SW 1271 (cell line): ENCODE measurements at places on chromosomes 7 and 10.
A peak's percentile ranks its signal among the peaks of the same experiment; 100 is the strongest.

- no peak for DNase-seq
These were observed 180.5 kb downstream of the ZNF365 start for GRCh38 chr10:62554632-62555199.

- DNase-seq: no peak
These were observed 38.2 kb downstream of the AVL9 start for GRCh38 chr7:32533276-32534029.

DNA sequence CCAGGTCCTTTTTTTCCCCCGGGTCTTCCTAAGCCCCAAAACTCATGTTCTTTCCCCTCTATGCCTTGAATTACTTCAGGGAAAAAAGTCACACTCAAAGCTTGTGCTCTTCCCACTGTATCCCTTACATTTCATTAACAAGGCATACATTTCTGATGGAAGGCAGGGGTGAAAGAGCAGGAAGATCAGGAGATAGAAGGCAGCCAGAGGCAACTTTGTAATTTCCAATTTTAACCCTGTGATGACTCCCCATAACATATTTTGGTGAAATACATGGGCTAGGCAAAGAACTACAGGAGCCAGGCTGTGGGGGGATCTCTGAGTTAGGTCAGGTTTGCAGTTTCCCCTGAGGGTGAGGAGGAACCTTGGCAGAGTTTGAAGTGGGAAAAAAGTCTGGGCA is 635.0 kb downstream of the LRMDA start:
- no peak for DNase-seq

- DNase-seq: no peak
These were observed 125.9 kb downstream of the GRK5 start for GRCh38 chr10:119333146-119333792.

DNA sequence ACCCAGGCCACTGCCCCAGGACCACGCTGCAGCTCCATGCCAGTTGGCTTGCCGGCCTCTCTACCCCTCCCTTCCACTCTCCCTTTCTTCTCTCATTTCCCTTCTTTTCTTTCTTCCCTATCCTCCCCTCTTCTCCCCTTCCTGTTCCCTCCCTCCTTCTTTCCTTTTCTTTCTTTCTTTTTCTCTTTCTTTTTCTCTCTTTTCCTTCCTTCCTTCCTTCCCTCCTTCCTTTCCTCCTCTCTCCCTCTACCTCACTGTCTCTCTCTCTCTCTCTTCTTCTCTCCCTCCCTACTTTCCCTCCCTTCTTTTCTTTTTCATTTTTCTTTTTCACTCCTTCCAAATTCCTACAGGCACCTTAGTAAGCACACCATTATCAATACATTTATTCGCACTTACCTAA is 30.3 kb upstream of the R3HCC1L start:
- DNase-seq: no peak

GRCh38 chr7:70116867-70117266 is 518.6 kb downstream of the AUTS2 start:
- DNase-seq: no peak

GRCh38 chr10:48194830-48195229 is 79.7 kb downstream of the FRMPD2 start:
- DNase-seq: no peak

DNA sequence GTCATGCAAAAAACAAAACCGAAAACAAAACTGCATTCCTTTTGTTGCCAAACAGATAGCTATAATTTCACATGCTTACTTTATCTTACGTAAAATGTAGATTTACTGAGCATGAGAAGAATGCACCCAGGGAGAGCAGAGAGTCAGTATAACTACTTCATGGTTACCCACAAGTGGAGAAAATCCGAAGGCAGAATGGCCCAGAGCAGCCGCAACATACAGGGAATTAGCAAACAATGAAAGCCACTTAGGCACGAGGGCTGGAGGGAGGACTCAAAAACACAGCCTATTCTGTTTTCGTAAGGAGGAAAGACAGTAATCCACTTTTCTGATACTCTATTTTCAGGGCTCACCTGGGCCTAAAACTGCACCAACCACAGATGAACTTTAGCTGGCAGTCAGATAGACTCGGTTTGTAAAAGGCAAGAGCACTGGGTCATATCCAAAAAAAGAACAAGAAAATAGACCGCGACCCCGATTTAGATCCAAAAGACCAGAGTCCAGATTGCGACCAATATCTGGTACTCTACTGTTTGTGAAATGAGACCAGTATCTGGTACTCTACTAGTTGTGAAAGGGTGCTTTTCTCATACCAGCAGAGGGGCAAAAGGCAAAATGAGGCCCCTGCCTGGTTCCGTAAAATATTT is 1.3 kb downstream of the ITPRIP start:
- no peak for DNase-seq

GRCh38 chr7:17802056-17802455 is 138.2 kb downstream of the SNX13 start:
- DNase-seq: no peak

DNA sequence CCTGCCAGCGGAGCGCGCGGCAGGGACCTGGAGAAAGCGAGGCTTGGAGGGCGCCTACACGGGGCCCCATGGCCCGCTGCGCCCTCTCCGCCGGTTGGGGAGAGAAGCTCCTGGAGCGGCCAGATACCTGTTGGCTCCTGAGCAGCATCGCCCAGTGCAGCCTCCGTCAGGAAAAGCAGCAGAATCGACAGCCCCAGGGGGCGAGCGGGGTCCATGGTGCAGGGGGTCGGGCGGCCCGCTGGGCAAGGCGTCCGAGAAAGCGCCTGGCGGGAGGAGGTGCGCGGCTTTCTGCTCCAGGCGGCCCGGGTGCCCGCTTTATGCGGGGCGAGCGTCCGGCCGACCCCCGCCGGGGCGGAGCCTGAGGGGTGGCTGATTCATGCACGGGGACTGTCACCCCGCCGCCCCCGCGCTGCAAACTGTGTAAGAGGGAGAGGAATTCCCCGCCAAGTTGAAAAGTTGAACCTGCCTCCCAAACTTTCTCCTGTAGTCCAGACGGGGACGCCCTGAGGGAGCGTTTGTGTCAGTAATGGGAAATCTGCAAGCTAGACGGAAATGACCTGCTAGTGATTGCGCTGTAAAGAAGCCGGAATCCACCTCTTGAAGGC is at the start of gene TFPI2:
TFPI2 (minus strand) TSS at position 290 of the 605 bp plus-strand sequence; CDS start at position 215, 75 bp downstream.
- DNase-seq: no peak

DNA sequence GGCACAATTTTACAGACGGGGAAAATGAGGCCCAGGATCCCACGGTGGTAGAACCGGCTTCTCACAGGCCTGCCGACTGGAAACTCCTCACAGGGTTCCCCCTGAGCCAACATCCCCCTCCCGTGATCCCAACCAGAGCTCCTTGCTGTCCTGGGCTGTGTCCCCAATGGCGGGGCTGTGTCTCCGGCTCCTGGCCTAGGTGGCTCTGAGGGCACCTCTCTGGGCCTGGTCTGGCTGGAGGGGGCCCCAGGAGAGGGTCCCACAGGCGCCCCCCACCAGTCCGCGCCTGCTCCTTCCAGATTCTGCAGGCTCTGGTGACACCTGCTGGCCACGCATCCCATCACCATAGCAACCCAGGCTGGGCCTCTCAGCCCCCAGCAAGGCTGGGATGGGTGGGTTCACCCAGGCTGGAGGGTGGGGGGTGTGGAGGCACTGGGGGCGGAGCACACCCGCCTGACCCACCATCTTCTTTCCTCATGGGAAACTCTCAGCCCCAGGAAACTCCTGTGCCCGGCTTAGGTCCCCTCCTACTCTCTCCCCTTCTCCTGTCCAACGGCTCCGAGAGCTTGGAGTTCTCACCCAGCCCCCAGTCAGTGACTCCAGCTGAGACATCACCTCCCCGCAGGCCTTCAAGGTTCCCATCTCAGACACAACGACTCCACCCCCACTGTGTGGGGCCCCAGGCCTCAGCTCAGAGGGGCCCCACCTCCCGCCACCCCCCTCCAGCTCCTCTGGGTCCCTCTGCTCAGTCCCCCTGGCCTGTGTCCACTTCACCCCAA is 27.1 kb upstream of the TNRC18 start:
- peak; percentile 26 for DNase-seq

DNA sequence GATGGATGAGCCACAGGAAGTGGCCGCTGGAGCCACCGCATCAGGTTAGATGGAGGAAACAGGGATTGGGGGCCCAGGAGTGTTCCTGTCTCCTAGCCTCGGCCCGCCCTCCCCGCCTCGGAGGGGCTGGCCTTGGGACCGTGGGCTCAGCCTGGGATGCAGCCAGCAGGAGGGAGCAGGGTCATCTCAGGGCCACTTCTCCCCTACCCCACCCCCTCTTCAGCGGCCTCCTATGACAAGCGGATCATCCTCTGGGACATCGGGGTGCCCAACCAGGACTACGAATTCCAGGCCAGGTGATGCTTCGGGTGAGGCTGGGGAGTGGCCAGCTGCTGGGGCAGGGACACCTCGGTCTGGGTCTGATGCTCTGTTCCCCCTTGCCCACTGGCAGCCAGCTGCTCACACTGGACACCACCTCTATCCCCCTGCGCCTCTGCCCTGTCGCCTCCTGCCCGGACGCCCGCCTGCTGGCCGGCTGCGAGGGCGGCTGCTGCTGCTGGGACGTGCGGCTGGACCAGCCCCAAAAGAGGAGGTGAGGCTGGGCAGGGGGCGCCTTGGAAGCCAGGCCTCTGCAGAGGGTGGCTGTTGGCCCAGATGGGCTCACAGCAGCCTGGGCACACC is 4.7 kb downstream of the LRWD1 start:
- no peak for DNase-seq

- no peak for DNase-seq
These were observed 780.1 kb downstream of the PHTF2 start for GRCh38 chr7:78578686-78579085.

DNA sequence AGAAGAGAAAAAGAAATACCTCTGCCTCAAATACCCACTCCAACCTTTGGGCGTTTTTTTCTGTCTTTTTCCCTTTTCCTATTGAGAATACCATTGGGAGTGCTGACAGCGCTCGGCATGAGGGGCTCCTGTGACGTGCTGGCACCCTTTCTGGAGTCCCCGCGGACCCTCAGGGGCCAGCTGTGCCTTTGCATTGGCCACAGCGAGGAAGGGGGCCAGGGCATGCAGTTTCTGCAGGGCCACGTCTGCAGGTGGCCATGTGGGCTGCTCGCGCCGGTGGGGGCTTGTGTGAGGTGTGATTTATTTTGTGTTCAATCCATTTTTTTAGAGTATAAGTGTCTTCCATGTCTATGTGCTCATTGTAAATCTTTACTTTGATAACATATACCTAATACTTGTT is 57.4 kb downstream of the INPP5A start:
- no peak for DNase-seq

DNA sequence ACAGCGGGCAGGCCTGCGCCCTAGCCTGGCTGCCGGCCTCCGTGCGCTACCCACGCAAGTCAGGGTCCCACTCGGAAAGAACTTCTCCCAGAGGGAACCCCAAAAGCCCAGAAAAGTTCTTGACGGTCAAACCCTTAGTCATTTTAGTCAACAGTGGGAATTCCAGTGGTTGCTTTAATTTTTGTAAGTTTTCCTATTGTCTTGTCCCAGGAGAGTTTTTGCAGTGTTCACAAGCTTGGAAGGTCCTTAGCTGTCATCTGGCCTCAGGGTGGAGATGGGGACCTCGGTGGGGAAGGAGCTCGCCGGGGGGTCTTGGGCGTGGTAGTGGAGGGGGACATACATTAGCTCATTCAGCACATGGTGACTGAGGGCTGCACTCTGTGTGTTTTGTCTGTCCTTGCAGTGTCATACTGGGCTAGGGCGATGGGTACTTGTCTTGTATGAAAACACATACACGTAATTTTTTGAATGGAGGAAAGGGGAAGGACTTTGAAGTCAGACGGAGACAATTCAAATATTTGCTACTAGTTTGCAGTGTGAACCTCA is 736 bp downstream of the MINDY4 start:
- DNase-seq: no peak

DNA sequence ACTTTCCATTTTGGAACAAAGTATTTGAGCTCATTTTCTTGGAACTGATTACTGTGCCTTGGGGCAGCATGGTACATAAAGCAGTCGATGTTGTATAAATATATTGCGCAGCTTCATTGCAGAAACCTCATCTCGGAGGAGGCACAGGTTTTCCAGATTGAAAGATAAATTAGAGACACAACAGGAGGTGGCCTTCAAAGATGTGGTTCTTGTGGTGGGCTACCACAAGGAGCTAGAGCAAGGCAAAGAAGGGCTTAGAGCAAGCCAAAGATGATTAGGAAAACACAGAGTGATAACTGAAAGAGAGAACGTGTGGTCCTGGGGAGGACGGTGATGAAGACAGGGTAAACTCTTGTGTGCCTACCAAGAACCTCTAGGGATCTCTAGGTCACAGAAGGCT is 169.1 kb upstream of the TNS3 start:
- no peak for DNase-seq

- no peak for DNase-seq
These were observed 18.0 kb downstream of the SLC25A13 start for GRCh38 chr7:96303686-96304443.

DNA sequence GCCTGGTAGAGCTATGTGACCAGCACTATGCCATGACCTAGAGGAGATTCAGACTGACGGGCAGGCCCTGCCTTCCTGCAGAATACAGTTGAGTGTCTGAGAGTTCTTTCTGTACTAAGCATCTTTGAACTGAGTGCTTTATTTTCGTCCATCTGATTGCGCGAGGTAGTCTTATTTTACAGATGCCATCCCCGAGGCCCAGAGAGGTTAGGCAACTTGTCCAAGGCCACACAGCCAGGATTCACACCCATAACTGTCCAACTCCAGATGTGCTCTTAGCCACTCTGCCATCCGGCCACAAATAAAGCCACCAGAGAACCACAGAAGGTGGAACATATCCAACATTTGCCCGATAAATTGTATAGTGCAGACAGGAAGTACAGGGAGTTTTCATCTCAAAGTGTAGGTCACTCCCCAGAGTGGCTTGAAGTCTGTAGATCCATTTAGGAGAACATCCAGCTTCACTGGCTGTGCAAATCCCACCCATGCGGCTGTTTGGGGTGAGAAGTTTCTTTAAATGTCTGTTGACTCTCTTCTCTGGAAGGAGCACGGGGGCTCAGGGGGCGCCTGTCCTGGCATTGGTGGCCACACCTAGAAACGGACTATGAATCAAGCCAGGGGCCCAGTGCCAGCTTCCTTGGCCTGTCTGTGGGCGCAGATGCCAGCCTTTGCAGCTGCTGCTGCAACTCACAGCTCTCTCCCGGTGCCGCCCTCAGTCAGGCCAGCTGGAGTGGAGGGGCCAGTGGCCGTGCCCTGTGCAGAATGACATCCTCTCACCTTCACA is 11.1 kb downstream of the CHST3 start:
- DNase-seq: no peak

GRCh38 chr10:13221572-13221971 is 12.6 kb downstream of the UCMA start:
- DNase-seq: no peak

DNA sequence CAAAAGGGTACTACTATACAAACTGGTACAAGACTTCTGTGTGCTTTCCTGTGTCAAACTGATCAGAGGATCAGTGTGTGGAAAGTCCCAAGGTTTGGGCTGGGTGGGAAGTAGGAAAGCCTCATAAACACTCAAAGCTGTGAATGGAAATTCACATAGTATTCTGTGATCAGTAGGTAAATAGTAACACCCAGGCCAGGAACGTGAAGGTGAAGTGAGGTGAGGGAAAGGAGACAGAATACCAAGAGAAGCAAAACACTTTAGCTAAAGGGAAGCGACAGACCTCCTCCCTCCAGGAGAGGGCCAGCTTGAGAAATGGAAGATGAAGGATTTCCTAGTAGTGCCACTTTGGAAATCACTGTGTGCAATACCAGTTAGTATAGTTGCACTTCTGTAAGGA is 451.9 kb downstream of the KCNMA1 start:
- DNase-seq: no peak

GRCh38 chr10:71973777-71974488 is 9.7 kb downstream of the CHST3 start:
- no peak for DNase-seq
